ENCODE measurements at places on chromosomes 6 and 20. TPM values are rescaled to one million over a fixed set of nuclear protein-coding genes. Genes with fewer than 3 reads are reported as not detected.

ZC3H12D gene
- total RNA-seq, result 28.0 TPM

TRIM31 gene
- total RNA-seq, result not detected

TTBK1 gene
- total RNA-seq, result 0.14 TPM

FOXA2 gene
- total RNA-seq, result not detected

PNLDC1 gene
- 0.31 TPM for total RNA-seq

FAM50B gene
- 8.7 TPM for total RNA-seq

PLEKHG1 gene
- total RNA-seq, result 4.4 TPM

KCNK5 gene
- total RNA-seq, result 19.6 TPM

MAP7 gene
- 0.78 TPM for total RNA-seq

FUT9 gene
- not detected for total RNA-seq

HNF4A gene
- not detected for total RNA-seq

BMP7 gene
- total RNA-seq, result not detected

SLC35D3 gene
- total RNA-seq, result not detected

MANEA gene
- 17.0 TPM for total RNA-seq

KCNQ2 gene
- total RNA-seq, result 0.19 TPM

TBP gene
- 27.6 TPM for total RNA-seq

FOXC1 gene
- not detected for total RNA-seq

GRCh38 chr20:30949761-30950160, 307.7 kb upstream of the DEFB115 start:
- no peak for DNase-seq

DNA sequence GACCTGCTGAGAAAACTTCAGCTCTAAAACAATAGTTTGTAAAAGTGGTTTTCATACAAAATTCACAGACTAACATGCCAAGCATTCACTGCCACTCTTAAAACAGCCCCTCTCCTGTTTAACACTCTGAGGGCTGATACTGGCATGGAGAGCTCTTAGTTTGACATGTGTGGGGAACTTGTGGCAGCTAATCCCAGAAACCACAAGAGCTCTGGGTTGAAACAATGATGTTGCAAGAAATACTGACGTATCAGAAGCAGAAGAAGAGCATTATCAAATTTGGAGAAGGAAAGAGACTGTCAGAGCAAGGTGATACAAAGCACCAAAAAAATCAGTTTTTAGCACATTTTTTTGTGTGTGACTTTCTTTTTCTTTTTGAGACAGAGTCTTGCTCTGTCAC, 5.1 kb downstream of the BEND3 start:
- DNase-seq, result no peak

- DNase-seq, result no peak
These were observed 444.4 kb upstream of the MARCKS start for GRCh38 chr6:113412589-113413357.

GRCh38 chr20:21028436-21028835, 77.7 kb downstream of the LINC00237 start:
- DNase-seq, result no peak

GRCh38 chr6:117986396-117986795, 79.3 kb downstream of the SLC35F1 start:
- no peak for DNase-seq

- no peak for DNase-seq
These were observed 472.5 kb upstream of the BTBD3 start for GRCh38 chr20:11445161-11445560.

DNA sequence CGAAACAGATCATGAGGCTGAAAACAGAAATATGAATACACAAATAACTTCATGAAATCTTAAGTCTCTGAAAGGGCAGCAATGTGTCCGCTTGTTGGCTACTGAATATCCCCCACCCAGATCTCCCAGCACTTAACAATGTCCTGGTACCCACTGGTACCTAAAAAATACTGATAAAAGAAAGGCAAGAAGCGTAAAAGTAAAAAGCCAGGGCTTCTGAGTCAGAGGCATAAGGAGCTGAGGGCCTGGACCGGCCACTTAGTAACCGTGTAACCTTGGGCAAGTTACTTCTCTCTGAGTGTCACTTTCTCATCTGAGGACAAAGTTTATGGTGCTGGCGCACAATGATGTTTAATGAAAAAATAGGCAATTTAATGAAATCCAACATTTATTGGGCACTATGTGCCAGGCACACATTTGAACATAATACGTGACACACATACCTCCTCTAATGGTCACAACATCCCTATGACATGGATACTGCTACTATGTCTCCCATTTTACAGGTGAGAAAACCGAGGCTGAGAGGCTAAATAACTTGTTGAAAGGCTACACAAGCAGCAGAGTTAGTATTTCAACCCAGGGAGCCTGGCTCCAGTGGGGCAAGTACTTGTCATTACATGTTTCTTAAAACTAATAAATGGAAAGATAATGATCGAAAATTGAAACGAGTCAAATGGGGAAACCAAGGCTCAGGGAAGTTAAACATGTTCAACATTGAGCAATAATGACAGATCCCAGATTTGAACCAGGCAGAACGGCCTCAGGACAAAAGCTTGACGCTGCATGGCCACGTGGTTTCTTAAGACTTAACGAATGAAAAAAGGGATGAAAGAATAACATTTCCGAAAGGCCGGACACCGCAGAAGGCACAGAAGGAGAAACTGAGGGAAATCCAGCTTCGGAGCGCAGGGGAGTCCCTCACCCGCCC, 828 bp downstream of the TP53RK start:
- no peak for DNase-seq

DNA sequence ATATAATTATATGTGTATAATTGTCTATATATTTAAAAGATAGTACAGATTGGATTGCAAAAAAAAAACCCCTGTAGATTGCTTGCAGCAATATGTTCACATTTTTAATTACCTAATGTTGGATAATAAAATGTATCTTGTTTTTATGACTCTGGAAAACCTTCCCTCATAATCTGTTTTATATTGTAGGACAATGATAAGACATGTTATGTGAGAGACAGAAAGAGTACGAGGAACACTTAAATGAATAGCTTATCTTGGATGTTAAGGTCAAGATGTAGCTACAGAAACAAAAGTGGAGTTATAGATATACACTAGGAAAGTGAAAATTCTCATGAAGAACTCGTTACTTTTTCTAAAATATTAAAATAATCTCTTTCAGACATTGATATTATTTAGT, 691.6 kb upstream of the IMPG1 start:
- no peak for DNase-seq

- no peak for DNase-seq
These were observed 155.5 kb downstream of the SIM1 start for GRCh38 chr6:100309174-100309573.

DNA sequence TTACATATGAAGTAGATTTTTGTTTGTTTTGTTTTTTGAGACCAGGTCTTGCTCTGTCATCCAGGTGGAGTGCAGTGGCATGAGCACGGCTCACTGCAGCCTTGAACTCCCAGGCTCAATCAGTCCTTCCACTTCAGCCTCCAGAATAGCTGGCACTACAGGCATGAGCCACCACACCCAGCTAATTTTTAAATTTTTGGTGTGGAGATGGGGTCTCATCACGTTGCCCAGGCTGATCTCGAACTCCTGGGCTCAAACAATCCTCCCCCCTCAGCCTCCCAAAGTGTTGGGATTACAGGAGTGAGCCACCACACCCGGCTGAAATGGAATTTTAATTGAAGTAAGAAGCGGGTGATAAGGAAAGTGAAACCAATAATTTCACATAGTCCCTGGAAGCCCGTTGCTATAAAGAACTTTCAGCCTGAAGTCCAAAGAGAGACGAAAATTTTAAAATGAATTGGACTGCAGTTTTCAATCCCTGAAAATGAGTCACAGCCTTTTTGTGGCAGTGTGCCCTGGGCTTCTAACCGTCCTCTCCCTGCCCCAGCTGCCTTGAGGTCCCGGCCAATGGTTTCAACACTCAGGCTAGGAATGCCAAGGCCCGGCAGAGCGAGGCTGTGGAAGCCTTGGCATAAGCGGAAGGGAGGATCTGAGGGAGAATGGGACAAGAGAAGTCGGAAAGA, 757 bp downstream of the RAET1E start:
- DNase-seq, result no peak

DNA sequence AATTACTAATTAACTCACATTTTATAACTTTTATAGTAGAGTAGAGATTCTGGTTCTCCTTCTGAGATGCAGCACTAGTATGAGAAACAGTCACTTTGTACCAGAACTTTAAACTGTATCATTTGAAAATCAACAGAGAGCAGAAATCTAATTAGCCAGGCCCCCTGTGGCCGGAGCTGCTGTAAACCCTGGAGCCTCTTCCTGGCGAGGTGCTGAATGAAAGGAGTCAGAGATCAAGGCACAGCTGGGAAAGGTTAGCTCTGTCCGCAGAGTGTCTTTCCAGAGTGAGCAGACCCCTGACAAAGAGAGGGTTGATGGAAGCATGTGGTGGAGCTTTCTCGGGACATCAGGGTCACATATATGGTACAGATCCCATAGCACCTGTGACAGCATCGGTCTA, 703.8 kb downstream of the RFPL4B start:
- DNase-seq, result no peak

GRCh38 chr6:169977434-169978265, 226.2 kb downstream of the ERMARD start:
- DNase-seq, result no peak

- DNase-seq, result peak; percentile 78
These were observed 24.8 kb downstream of the C6orf15 start for GRCh38 chr6:31087494-31088089.

DNA sequence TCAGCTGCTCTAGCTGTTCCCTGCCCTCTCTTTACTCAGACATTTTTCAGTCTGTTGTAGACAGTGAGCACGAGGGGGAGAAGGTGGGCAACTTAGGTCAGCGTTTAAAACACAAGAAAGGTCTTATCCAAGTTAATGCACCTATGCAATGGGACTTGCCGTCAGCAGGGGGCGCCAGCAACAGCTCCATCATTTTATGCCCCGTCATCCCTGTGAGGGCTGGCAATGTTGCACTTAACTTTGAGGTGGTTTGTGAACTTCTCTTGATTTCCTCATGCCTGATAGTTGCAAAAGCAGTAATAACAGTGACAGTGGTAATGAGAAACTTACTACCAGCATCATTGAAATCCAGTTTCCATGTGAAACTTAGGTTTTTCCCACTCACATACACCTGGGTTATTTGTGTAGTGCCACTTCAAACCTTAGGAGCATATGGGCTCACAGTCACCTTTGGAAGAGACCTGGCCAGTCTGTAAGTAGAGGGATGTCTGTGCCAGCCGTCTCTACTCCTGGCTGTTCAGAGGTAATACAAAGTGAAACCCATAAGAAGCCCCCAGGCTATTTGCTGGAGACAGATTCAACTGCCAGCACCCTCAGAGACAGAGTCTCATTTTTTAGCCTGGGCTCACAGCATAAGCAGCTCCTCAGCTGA, 44.9 kb upstream of the ID1 start:
- DNase-seq, result peak; percentile 70

DNA sequence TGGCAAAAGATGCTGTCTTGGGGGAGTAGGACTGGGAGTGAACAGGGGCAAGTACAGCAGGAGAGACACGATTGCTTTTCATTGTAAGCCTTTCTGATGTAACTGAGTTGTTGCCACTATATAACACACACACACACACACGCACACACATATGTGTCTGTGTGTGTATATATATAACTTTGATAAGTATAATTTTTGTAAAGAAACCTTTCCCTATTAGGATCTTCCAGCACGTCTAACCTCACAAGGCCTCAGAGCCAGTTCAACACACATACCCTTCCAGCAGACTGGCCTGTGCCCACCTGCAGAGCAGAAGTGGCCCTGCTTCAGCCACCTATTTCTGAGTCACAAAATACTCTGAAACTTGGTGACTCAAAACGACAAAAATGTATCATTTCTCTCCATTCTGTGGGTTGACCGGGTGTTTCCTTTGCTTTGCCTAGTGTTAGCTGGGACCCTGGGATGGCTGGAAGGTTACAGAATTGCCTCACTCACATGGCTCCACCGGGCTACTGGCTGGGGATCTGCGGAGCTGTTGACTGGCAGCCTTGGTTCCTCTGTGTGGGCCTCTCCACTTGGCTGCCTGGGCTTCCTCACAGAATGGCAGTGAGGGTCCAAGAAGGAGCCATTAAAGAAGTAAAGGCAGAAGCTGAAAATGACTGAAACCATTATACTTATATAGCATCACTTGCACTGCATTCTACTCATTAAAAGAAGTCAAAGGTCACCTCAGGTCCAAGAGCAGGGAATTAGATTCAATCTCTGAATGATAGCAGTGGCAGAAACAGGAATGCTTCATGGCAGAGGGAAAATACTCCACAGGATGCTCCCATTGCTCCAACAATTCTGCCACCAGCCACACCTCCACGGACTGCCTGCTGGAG, 126.4 kb downstream of the BANF2 start:
- DNase-seq, result peak; percentile 31

GRCh38 chr6:13478525-13478966, 8.9 kb downstream of the GFOD1 start:
- DNase-seq, result peak; percentile 30

DNA sequence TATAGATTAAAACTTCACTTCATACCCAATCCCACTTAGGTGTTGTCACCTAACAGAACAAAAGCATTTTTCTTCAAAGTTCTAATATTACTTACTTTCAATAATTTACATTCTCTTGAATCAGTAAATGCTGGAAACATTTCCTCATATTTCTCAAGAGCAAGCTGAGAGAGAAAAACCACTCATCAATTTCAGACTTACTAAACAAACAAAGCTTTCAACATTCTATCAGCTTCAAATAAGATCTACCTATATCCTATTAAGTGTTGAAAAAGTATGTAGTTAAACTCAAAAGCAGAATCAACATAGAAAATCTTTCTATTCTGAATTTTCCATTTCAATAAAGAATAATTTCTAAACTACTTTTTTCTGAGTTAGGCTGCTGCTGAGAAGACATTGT, 17.8 kb downstream of the GZF1 start:
- no peak for DNase-seq
